Posterior cingulate gyrus (tissue), 11 donors: ENCODE measurements at places on chromosomes 5 and 9.

DNA sequence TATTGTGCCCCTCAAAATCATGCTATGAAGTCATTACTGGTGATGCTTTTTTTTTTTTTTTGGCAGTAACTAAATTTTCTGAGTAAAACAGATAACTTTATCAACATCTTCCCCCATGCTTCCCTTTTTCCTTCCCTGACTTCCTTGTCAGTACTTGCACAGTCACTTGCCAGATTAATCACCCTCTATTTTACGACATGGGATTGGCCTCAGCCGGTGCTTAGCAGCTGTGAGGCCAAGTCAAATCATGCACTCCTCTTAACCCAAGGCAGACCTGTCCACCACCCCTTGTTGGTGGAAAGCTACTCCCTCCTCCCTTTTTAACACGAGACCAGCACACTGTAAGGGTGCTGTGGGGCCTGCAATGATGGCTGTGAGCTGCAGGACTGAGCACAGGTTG, 118.0 kb upstream of the OTULINL start:
- no peak for DNase-seq

- DNase-seq, result no peak
These were observed 26.8 kb upstream of the TNFAIP8 start for GRCh38 chr5:119328753-119329602.

DNA sequence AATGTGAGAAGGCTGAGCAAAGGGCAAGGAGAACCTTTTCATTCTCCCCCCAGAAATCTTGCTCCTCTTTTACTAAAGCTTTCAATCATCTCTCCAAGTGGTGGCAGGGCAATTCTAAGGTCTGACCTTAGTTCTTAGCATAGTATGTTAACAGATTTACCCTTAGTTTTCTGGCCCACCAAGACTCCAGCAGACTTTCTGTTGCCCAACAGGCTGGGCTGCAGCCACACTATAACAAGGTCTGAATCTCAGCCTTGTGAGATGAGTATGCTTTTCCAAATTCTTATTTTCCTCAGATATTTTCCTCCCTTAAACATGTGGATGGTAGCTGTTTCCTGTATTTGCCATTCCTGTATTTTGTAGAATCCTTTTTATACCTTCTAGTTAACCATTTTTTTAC, 69.5 kb downstream of the NIPBL start:
- DNase-seq, result no peak

DNA sequence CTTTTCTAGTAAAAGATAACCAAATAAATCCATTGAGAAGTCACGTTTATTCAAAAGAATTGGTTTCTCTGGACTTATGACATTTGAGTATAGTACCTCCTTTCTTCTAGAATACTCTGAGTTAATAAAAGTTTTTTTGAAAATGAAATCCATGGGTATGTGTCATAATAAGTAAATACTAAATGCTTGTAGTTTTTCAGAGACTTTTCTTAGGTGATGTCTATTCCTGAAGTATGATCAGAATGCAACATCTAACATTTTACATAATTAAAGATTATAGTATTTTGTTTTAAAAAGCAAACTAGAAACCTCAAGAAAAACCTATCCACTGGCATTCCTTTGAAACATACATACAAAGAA, 63.2 kb downstream of the NFIB start:
- DNase-seq, result no peak

DNA sequence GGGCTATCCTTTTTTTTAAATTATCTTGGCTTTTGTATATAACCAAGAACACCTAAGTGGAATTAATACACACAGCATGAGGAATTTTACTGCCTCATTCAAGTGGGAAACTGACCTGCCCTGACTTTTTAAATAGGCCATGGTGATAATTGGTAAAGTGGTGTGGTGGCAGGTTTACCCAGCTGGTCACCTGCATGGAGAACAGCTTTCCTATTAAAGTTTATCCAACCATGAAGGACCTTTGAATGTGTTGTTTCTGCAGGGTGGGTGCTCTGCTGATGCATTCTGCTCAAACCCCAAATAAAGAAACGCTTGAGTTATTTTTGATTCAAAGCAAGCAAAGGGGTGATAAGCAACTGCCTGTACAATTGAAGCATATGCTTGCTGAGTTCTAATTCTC, 261.0 kb upstream of the GRIN3A start:
- no peak for DNase-seq

DNA sequence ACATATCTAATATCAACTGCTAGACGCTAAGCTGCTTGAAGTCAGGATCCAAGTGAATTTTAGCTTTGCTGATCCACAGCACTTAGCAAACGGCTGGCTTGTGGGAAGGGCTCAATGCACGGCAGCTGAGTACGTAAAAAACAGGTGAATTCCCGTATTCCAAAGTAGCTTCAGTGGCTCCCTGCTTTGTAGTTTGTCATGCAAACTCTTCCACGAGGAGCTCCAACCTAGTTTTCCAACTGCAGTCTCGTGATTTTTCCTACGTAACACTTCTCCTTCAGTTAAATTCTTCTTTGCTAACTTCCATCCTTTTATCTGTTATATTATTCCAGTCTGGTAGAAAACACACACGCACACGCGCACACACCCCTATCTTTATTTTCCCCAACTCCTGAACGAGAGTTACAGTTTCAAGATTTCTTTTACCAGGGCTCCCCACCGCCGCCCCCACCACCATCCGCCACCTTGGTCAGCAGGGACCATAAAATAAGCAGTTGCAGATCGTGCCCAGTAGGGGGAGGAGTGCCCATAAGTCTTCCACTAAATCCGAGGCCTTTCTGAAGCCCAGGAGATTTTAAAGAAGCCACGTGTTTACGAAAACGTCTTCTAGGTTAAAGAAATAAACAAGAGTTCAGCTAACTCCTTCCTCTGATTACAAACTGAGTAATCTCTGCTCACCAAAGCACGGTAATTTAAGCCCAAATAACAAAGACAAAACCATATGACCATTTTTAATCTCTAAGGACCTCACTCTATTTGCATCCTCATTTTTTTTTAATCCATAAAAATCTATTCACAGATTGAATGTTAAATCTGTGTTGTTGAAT, 34.8 kb upstream of the TRIO start:
- peak; percentile 36 for DNase-seq

DNA sequence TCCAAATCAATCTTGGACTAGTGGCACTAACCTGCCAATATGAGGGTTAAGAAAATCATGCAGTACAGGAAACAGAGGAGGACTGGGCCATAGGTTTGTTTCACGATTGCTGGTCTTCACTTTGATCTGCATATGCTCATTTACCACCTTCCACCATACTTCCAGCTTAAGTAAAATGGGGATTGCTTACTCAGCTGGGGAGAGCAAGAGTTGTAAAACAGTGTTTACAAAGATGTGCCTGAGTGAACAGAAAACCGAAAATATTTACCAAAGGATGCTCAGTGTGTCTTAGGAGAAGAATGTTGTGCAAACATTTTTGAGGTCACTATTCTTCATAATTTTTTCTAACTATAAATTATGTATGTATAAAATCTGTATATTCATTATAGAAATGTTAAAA, 65.1 kb upstream of the DNAH5 start:
- no peak for DNase-seq

GRCh38 chr5:153700940-153701339, 210.5 kb downstream of the GRIA1 start:
- DNase-seq, result no peak

- peak; percentile 40 for DNase-seq
These were observed 4.8 kb downstream of the CCNI2 start for GRCh38 chr5:132751971-132752580.

DNA sequence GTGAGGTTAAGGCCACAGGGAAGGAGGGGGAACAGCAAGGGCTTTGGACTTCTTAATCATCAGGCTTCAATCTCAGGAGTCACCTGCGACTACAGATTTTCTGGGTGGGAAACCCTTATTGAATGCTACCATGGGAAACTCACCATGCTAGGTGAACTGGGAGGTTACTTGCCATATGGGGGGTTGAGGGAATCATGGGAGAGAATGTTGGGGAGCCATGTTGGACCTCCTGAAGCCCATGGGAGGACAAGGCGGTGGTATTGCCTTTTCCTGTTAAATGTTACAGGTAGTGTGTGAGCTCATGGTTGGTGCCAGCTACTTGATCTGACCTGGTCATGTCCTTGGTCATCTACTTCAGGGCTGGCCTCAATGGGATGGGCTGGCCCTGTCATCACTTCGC, 31.4 kb downstream of the NEUROG1 start:
- DNase-seq, result no peak

- no peak for DNase-seq
These were observed 223.3 kb upstream of the IRX1 start for GRCh38 chr5:3372289-3372688.

GRCh38 chr9:94623253-94623652, 16.1 kb downstream of the FBP1 start:
- no peak for DNase-seq

DNA sequence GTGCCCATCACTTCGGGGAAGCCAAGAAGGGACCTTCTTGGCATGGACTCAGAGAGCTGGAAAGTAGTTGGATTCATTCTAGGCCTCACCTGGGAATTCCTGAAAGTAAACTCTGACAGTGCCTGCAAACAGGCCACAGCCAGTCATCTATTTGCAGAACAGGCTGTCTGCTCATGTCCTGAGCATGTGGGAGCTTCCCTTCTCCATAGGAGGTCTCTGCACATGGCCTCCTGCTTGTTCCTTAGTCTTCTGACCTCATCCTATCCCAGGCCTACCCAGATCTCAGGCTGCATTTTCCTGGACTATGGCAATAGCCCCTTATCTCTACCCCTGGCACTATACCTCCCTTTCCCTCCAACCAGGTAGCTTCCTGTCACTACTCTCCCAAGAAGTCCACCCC, 67.2 kb upstream of the FSTL4 start:
- DNase-seq, result no peak

GRCh38 chr9:81558091-81558830, 131.1 kb downstream of the TLE1 start:
- DNase-seq, result no peak
